ENCODE measurements at places on chromosomes 6 and 20.

- no peak for DNase-seq
These were observed 274.8 kb upstream of the EXOC2 start for GRCh38 chr6:967701-968100.

- DNase-seq: peak; percentile 88
These were observed 119.7 kb upstream of the ZNF184 start for GRCh38 chr6:27592481-27593199.

GRCh38 chr6:167027308-167027707 is 28.1 kb downstream of the CEP43 start:
- DNase-seq: no peak

DNA sequence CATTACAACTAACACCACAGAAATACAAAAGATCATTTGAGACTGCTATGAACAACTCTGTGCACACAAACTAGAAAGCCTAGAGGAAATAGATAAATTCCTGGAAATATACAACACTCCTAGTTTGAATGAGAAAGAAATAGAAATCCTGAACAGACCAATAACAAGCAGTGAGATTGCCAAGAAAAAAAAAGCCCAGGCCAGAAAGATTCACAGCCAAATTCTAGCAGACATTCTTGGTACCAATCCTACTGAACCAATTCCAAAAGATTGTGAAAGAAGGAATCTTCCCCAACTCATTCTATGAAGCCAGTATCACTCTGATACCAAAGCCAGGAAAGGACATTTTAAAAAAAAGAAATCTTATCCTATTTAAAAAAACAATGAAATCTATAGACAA is 7.0 kb upstream of the CDK19 start:
- DNase-seq: no peak
